ENCODE measurements at places on chromosomes 12 and 14.

- no peak for DNase-seq
These were observed 9.4 kb downstream of the SLC6A13 start for GRCh38 chr12:253116-253831.

GRCh38 chr12:116950628-116951325 lies 40.0 kb downstream of the FBXW8 start:
- DNase-seq: no peak

- DNase-seq: peak; percentile 44
These were observed 17.7 kb upstream of the CCDC91 start for GRCh38 chr12:28172434-28173030.

DNA sequence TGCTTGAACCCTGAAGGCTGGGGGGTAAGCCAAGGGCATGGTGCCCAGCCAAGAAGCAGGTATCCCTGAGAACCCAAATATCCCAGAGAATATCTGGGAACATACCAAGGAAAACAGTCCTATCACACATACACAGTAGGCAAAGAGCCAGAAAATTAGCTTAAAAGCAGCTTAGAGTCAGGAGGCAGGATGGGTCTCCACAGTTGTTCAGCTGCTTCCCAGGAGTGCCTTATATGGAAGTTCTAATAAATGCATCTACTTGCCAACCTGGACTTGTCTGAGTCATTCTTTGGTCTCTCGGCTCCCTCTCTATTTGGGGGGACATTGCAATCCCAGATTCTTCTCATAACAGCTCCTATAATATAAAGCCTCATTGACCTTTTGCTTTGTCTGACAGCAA lies 9.0 kb upstream of the GPR135 start:
- no peak for DNase-seq

DNA sequence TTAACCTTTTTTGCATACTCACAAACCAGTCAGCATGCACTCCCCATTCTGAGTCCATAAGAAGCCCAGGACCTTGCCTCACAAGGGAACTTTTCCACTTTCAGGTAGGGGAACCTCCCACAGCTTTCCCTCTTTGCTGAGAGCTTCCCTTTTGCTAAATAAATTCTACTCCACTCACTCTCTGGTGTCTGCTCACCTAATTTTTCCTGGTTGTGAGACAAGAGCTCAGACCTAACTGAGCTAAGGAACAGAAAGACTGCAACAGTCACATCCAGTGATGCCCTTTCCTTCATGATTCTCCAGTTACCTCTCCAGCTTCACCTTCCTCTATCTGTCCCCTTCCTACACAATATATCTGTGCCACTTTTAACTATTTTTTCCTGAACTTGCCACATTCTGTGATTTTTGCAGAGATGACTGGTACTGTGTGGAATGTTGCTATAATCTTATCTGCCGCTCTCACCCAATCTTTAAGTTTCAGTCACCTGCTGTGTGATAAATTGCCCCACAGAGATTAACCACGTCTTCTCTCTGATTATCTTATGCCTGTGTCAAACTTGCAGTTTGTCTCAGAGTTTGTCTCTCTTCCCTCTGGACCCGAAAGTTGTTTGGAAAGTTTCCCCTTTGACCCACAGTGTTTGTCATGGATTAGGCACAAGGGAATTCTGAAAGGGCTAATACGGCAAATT lies 737.1 kb upstream of the FLRT2 start:
- no peak for DNase-seq

DNA sequence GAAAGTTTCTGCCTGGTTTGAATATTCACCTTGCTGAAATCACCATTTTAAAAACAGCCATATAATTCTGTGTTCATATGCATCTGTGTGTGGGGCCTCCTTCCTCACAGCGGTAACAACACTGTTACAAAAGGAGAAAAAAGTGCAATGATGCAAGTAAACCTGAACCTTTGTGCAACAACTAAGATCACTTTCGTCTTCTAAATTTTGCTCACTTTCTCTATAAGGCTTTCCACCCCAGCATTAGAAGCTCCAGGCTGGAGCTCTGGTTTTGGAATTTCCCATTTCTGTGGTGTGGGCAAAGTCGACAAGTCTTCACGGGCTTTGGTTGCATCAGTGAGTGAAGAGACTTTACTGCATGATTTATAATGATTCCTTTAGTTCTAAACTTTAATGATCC lies 18.4 kb downstream of the FGD6 start:
- no peak for DNase-seq

DNA sequence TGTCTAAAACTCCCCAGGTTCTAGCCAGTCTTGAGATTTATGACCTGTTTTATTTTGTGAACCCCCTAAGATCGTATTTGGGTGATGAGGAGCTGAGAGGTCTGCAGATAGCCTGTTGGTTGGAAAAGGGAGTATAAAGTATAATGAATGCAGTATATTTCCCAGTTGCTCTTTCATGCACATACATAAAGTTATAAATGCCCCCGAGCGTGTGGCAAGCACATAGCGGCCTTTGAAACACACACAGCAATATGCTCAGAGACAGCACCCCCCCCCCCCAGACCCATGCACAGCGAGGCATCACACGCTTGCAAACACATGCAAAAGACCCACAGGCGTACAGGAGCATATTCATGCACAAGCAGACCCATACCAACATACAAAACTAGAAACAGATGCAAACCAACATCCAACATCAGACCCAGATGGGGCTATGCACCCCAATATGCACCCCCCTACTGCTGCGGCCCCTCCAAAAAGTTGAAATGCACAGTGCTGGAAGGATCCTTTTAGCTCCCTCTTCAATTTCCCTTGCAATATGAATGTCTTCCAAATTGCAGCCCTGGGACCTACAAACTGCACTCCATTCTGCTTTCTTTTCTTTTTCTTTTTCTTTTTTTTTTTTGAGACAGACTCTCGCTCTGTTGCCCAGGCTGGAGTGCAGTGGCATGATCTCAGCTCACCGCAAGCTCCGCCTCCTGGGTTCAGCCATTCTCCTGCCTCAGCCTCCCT lies 82.2 kb upstream of the TBX3 start:
- no peak for DNase-seq

DNA sequence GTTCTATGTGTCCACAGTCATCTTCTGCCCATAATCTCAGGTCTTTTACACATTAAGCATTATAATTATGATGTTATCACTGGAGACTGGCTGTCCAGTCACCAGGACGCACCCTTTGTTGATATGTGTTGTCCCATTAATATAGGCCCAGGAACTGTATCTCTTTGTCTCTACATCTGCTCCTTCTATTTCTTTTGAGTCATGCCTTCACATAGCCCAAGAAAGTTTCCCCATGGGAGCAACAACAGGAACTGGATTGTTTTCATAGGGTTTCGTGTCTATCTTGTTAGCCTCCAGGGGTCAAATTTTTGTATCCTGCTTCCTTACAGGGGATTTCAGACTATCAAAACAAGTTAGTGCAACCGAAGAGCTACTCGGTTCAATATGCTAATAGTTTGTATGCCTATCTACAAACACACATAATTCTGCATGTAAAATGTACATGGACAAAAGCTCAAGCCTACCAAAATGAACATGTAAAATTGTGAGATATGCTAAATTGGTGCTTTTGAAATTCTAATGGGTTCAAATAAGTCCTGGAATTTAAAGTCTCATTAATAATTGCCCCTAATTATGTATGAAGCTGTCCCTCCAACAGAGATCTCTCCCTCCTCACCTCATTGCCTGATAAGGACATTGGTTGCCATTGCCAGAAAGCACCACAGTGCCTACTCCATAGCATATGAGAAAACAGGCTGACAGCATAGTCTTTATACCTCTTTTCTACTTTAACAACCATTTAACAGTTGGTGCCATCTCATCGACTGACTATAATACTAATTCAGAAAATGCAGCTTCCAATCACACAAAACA lies 99.8 kb upstream of the DIO2 start:
- no peak for DNase-seq

GRCh38 chr12:124543590-124544310 lies 23.7 kb downstream of the NCOR2 start:
- no peak for DNase-seq

GRCh38 chr14:31414190-31414833 lies 6.0 kb downstream of the HEATR5A start:
- no peak for DNase-seq

GRCh38 chr14:104240434-104241157 lies 102.2 kb downstream of the KIF26A start:
- no peak for DNase-seq

GRCh38 chr14:29035134-29035533 lies 268.5 kb downstream of the FOXG1 start:
- DNase-seq: no peak

DNA sequence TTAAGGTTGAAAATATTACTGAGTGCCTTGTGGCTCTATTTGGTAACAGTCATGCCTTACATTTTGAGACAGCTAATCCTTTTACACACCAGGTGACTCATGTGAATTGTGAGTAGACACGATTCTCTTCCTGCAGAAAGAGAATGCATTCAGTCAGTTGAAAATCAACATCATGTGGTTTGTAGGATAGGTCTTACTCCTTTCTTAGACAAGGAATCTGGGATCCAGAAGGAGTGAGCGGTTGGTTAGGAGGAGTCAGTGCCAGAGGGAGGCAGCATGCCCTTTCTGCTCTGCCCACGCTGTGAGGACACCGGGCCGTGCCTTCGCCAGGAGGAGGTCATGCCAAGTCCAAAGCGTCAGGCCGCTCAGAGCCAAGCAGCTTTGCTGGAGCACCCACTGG lies 47.6 kb downstream of the TRAF3 start:
- DNase-seq: no peak

DNA sequence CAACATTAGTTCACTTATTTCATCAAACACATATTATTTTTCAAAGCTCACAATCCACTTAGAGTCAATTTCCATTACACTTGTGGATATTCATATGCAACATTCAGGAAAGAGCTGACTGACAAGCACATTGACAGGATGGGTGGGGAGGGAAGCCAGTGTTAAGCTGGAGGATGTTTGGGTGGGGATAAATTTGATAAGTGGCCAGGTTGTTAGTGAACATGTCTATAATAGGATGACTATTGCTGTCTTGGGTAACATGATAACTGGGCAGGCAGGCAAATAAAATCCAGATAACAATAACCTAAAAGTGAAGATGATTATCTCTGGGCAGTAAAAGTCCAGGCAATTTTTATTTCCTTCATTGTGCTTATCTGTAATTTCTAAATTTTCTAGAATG lies 73.8 kb upstream of the OSBPL8 start:
- no peak for DNase-seq

DNA sequence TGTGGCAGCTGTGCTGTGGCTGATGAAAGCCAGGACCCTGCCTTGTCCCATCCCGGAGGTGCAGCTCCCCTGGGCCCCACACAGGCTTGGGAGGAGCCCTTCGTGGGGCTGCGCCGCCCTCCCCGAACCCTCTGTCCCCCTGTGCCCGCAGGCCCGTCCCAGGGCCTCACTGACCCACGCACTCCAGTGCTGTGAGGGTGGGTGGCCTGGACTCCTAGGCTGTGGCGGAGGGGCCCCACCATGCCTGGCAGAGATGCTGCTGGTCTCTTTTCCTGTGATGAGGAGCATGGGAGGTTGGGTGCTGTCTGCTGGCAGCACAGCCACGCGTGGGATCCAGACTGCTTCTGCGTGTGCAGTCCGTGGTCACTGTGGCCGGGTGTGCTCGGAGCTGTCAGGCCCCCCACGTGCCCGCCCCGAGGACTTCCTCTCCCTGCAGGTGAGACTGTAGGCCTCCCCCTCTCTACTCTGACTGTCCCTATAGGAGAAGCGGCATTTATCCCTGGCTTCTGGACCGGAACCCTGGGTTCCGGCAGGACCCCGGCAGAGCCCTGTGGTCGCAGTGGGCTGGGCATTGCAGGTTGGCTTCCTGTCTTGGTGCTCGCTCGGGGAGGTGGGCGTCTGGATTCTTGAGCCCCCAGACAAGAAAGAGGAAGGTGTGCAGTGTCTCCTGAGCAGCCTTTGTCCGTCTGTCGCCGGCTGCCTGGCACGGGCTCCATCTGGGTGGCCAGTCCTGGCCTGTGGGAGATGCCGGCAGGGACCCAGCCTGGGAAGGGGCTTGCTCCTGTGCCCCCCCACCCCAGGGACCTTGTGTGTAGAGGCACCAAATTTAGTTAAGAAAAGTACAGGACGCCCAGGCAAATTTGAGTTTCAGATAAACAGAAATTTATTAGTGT lies 2.3 kb downstream of the MTA1 start:
- DNase-seq: no peak

Data from AG09309 (cell line).